C1 segment of cervical spinal cord (tissue), 14 donors: ENCODE measurements at places on chromosomes 1 and 21.

GRCh38 chr1:40183055-40183710, 22.0 kb downstream of the RLF start:
- no peak for DNase-seq

- no peak for DNase-seq
Measured at GRCh38 chr1:106747232-106747631, 309.2 kb upstream of the PRMT6 start.

DNA sequence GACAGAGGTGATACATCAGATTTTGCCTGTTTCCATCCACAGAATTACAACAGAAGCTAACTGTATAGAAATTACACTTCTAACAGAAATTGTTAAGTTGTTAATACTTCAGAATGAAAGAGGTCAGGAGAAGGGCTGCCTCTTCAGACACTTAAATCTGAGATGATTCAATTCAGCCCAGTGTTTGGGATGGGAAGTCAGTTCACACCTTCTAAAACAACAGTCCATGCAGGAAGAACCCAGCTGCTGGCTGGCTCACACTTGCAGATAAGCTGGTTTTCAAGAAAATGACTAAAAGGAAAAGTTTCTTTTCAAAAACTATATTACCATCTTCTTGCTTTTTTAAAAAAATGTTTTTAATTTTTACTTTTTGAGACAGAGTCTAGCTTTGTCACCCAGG, 132.4 kb downstream of the SMYD2 start:
- DNase-seq = no peak

GRCh38 chr1:71295350-71295749, 214.5 kb upstream of the ZRANB2 start:
- no peak for DNase-seq

GRCh38 chr1:154179946-154180687, 11.8 kb downstream of the TPM3 start:
- DNase-seq = no peak

DNA sequence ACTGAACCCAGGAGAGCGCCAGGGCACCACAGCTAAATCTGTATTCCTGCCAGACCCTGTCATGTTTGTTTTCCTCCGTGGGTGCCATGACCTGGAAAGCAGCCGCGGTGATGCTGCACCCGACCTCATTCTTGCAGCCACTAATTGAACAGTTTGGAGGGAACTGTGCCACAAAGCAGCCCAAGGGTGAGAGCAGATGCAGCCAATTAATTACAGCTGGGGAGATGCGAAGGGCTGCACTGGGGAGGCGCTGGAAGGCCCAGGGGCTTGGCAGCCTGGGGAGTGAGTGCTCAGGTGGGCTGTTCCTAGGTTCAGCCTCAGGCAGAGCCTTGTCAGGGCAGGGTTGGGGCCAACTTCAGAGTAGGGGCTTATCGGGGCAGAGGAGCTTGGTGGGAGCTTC, 158.4 kb upstream of the CD34 start:
- DNase-seq = no peak

DNA sequence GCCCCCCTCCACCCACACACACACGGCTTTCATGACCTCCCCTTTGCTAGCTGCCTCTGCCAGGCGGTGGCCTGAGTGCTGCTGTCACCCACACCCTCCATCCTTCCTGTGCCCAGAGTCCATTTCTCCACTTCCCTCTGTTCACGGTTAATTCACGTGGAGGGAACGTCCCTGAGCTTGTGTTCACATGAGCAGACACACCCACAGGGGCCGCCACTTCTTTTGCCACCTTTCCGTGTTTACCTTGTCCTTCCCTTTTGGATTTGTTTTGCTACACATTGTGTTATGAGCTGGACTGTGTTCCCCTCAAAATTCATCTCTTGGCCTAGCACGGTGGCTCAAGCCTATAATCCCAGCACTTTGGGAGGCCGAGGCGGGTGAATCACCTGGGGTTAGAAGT, 128.0 kb downstream of the ETS2 start:
- no peak for DNase-seq

GRCh38 chr1:95561346-95561745, 327.3 kb downstream of the RWDD3 start:
- DNase-seq = no peak

DNA sequence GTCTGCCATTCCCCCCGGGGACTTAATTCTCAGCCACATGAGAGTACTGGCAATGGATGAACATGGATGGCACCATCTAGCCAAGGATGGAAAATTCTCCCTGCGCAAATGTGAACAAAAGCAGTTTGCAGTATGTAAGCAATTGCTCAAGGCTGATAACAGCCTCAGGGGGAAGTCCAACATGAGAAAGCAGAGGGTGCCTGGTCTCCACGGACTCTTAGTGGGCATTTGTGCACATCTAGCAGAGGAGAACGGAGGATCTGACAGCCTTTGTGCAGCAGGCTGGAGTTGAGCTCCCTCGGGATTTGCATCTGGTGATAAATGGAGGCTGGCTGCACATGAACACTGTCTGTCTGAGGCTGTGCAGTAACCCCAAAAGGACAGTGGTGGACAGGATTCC, 13.9 kb upstream of the OLIG1 start:
- no peak for DNase-seq

DNA sequence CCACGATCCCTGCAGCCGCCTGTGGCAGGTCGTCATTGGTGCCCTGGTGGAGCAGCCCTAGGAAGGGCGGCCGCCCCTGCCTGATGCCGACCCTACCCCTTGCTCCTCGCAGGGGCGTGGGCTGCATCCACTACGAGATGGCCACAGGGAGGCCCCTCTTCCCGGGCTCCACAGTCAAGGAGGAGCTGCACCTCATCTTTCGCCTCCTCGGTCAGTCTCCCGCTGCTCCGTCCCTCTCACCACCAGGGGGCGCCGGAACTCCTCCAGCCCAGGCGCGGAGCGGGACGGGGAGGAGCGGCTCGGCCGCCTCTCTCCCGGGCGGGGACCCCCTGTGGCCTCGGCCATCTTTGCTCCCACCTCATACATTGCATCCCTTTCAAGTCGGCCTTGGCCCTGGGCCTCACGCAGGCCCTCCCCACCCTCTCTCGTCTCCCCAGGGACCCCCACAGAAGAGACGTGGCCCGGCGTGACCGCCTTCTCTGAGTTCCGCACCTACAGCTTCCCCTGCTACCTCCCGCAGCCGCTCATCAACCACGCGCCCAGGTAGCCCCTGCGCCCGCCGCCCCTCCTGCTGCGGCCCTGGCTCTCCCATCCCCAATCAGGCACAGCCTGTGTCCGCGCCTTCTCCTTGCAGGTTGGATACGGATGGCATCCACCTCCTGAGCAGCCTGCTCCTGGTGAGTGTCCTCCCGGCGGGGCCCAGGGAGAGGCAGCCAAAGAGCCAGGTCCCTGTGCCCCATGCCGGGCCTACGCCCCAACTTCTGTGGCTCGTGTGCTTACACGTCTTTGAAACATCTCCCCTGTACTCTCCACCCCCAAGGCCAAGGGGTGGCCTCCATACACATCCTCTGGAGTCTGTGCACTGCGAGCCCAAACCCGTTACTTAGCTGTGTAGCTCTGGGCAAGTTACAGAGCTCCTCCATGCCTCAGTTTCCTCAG, 24.7 kb downstream of the CDK18 start:
- no peak for DNase-seq

GRCh38 chr1:48820491-48820890, 43.8 kb upstream of the BEND5 start:
- DNase-seq = no peak

GRCh38 chr1:214525535-214526019, 25.8 kb downstream of the PTPN14 start:
- no peak for DNase-seq

DNA sequence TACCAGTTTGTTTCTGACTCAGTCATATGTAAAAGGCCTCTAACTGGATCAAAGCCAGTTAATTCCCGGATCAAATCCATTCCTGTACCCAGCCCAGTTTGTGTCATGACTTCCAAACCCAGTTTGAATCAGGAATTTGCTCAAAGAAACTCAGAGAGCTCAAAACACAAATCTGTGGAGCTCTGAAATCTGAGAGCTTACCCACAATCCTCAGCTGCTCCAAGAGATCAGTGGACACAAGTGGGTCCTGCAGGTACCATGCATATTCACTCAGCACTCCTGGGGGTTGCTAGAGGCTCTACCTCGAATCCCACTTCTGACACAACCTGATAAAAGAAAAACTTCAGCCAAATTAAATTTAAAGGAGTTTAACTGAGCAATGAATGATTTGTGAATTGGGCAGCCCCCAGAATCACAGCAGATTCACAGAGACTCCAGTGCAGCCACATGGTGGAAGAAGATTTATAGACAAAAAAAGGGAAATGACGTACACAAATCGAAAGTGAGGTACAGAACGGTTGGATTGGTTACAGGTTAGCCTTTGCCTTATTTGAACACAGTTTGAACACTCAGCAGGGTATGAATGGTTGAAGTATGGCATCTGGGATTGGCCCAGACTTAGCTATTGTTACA, 11.9 kb upstream of the MRPL55 start:
- DNase-seq = no peak

- DNase-seq = no peak
Measured at GRCh38 chr1:156742801-156743200, 1.9 kb upstream of the MRPL24 start.

DNA sequence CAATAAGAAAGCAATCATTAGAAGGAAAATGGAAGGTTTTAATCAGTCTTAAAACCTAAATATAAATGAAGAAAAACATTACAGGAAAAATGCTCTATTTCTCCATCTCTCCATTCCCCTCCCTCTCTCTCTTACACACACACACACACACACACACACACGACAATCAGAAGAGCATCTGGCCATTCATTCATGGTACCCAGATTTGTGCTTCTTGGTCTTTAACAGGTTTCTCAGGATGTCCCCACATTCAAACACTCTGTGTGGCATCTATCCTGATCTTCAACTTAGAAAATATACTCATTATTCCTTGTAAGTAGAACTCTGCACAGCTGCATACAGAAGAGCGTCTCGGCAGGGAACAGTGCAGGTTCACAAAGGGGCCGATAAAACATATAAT, 779 bp downstream of the LRRC40 start:
- no peak for DNase-seq

GRCh38 chr1:17564458-17565393, 25.2 kb downstream of the ARHGEF10L start:
- no peak for DNase-seq

DNA sequence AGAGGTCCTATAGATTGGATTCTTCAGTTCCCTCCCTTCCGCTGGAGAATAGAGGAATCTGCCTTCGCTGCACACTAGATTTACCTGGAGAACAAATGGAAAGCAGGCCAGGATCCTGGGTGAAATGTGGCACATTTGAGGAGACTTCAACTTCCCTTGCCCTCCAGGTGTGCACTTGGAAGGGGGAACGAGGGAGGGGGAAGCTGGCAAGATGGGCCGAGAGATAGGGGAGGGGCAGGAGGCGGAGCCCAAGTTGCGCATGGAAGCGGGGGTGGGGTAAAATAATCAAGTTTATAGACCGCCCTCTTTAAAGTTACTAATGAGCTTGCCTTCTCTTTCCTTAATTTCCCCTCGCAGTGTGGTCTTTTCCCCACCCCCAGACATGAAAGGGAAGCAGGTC, 155.7 kb upstream of the CAMK1G start:
- DNase-seq = no peak

- no peak for DNase-seq
Measured at GRCh38 chr1:169550294-169550693, 36.0 kb downstream of the F5 start.

DNA sequence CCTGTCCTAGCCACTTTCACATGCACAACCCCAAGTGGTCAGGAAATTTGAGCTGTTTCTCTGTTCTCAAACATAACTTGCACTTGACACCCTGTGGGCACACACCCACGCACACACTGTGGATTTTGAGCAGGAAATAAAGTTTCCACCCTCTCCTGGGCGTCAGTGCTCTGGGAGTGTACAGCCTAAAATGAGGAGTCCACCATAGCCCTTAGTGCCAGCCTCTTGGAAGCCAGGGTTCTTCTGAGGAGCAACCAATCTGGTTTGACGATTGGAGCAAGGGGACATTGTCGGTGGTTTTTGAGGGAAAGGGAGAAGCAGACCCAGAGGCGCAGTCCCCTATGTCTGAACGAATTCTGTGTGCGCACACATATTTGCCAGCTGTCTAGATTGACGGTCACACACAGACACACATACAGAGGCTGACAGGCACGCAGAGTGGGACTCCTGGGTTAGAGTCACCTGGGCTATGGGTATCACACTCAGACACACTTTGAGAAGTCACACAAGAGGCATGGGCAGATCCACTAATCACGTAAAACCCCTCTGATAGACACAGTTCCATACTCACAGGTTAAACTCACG, 2.7 kb downstream of the DMBX1 start:
- no peak for DNase-seq

DNA sequence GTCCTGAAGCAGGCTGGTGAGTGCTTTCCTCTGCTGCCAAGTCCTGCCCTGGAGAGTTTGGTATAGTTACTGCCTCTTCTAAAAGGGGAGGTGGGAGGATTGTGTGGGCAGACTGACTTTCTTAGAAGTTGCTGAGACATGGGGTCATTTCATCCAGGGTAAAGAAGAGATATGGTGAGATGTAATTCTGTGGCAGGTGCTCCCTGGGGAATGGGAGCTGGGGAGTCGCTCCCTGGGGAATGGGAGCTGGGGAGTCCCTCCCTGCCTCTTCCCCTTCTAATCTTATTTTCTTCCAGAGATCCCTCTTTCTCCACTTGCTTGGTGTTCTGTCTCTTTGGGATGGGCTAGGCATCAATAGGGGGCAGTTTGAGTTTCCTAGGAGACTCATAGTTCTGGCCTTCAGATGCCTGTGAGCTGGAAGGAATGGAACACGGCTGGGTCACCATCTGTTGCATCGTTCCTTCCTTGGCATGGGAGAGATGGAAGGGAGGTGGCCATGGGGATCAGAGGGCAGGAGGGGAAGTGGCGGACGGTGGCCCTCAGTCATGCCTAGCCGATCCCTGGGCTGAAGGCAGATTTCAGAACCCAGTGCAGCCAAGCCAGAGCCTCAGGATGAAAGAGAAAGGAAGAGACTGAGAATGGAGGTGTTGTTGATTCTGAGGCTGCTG, 59.0 kb downstream of the NFASC start:
- DNase-seq = no peak

- DNase-seq = no peak
Measured at GRCh38 chr21:37437376-37438080, 71.0 kb downstream of the DYRK1A start.

DNA sequence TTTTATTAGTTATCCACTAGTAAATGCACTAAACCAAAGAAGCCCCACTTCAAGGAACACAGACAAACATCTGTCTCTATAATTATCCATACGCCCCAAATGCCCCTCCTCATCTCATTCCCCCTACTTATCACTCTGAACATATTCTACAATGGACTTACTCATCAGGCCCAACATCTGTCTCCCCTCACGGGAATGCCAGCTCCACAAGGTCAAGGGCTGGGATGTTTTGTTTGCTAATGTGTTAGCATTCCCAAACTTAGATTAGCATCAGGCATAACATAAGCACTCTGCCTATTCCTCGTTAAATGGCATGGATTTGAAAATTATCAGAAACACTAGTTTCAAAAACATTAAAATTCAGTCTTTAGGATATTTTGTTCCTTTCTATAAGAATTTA, 279.5 kb downstream of the DSCAM start:
- no peak for DNase-seq

GRCh38 chr21:32993894-32994293, 31.8 kb upstream of the OLIG2 start:
- no peak for DNase-seq

GRCh38 chr1:3852091-3852490, 4.9 kb downstream of the CEP104 start:
- no peak for DNase-seq

- no peak for DNase-seq
Measured at GRCh38 chr1:97920276-97920831, 480 bp downstream of the DPYD start.

GRCh38 chr1:176893625-176894352, 270.7 kb downstream of the ASTN1 start:
- no peak for DNase-seq
